MCF 10A (cell line): ENCODE measurements at places on chromosomes 1 and 21.

- no peak for DNase-seq
These were observed 15.0 kb upstream of the ZZZ3 start for GRCh38 chr1:77697441-77697840.

DNA sequence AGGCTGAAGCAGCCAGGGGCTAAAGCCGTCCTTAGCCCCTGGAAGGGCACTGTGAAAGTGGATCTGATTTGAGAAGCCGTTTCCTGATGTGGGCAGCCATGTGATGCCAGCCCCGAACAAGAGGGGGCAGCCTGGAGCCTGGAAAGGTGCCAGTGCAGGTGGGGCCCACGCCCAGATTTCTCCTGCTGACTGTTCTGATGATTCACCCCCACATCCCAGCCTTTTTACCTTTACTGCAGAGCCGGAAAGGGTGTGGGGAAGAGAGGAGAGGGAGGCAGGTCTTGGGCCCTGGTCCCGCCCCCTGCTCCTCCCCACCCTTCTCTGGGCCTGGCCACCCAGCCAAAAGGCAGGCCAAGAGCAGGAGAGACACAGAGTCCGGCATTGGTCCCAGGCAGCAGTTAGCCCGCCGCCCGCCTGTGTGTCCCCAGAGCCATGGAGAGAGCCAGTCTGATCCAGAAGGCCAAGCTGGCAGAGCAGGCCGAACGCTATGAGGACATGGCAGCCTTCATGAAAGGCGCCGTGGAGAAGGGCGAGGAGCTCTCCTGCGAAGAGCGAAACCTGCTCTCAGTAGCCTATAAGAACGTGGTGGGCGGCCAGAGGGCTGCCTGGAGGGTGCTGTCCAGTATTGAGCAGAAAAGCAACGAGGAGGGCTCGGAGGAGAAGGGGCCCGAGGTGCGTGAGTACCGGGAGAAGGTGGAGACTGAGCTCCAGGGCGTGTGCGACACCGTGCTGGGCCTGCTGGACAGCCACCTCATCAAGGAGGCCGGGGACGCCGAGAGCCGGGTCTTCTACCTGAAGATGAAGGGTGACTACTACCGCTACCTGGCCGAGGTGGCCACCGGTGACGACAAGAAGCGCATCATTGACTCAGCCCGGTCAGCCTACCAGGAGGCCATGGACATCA lies at the start of gene SFN:
SFN (plus strand) TSS at position 369 of the 904 bp plus-strand sequence; CDS start at position 433, 64 bp downstream.
- peak; percentile 99 for DNase-seq

- no peak for DNase-seq
These were observed 71.4 kb upstream of the GORAB start for GRCh38 chr1:170460414-170461155.

DNA sequence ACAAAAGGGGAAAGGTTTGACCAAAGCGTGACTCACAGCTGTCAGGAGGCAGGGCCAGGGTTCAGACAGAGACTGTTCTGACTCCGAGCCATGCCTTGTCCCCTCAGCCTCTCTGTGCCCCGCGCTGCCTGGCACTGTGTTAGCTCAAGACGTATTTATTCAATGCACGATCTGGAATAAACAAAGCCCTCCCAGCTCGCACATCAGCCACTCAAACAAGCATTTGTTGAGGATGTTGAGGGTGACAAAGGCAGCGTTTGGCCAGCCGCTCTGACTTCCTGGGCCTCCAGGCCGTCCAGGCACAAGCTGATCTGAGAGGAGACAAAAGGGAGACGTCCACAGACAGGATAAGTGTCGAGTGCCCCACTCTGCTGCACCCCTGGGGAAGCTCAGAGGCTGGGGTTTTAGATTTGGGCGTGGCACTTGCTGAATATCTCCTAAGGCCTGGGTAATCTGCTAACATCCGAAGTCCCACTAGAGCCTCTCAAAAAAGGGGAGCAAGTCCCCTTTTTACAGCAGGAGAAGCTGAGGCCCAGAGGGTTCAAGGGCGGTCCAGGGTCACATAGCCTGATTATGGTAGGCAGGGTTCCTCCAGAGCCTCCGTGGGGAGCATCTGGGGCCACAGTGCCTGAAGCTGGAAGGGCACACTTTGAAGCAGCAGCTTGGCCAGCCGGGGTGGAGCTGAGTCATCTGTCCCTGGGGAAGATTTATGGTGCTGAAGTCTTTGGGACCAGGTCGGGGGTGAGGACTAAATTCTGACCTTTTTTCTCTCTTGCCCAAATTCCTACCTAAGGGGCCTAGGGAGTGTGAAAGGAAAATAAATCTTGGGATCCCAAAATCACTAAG lies 95.9 kb downstream of the SPSB1 start:
- peak; percentile 55 for DNase-seq

DNA sequence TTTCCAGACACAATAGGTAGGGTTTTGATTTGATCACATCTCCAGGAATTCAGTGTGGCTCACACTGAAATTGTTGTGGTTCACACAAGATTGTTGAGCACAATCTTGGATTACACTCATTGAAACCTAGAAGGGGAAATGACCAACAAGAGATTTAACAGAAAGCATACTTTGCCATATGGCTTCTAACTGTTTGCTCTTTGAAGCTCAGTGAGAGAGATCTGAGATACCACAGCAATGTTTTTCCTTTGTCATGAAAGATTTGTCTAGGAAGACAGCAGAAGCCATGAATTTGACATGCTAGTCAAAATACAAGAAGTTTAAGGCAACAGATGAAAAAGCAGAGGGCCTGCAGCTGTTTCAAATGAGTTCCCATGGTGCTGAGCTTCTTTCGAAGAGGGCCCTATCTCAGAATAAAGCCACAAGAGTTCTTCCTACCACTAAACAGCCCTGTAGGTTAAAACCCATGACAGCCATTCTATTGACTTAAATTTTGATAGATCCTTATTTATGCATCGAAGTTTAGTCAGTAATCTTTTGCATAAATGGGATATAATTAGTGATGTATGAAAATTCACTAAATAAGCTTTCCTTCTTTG lies 650.4 kb downstream of the LTN1 start:
- DNase-seq = no peak

DNA sequence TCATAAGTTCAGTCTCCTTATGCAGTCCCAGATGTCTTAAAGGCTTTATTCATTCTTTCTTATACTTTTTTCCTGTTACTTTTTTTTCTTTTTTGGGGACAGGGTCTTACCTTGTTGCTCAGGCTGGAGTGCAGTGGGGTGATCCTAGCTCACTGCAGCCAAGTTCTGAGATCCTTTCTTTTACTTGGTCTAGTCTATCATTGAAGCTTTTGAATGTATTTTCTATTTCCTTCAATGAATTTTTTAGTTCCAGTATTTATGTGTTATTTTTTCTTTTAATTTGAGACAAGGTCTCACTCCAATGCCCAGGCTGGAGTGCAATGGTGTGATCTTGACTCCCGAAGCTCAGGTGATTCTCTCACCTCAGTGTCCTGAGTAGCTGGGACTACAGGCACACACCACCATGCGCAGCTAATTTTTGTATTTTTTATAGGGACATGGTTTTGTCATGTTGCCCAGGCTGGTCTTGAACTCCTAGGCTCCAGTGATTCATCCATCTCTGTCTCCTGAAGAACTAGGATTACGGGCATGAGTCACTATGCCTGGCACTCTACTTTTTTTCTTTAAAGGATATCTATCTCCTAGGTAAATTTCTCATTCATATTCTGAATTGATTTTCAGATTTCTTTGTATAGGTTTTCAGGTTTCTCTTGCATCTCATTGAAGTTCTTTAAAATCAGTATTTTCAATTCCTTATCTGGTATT lies 26.1 kb upstream of the GTF2B start:
- DNase-seq = no peak

DNA sequence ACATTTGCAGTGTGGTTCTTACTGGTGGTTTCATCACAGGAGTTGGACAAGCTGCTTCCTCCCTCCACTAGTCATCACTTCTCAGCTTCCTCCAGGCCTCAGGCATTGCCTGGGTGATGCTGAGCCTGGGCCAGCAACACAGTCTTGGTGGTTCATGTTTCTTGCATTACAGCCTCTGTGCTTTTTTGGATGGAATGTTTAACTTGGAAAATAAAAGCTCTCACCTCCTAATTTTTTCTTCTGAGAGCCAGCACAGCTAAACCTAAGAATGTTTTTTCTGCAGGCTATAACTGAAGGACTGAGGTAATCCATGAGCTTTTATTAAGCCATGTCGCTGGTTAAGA lies 66.1 kb upstream of the RHOU start:
- peak; percentile 33 for DNase-seq

- no peak for DNase-seq
These were observed 478.3 kb upstream of the RUNX1 start for GRCh38 chr21:35527358-35527757.

GRCh38 chr1:118123116-118123839 lies 61.8 kb downstream of the SPAG17 start:
- DNase-seq = no peak

DNA sequence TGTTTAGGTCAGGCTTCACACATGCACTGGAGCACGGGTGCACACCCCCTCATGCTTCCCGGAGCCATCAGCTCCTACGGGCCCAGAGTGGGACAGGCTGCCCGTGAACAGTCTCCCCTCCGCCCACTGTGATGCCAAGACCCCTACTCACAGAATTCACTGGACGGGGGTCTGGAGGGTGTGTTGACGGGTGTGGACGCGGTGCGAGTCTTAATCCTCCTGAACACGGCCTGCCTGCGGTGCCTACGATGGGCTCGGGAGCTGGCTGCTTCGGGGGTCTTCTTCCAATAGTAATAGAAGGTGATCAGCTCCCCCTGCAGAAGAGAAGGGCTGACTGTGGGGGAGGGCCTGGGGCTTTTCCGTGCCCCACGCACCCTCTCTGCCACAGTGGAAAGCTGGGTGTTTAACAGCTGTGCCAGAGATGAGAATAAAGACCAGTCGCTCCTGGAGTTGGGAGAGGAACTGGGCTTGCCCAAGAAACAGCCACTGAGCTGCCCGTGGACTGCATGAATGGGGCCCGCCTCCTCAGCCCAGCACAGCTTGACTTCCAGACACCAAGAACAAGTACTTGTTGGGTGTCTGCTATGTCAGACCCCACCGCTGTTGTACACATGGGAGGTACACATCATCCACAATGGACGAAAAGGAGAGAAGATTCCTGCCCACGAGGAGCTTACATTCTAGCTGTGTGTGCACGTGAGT lies 47.9 kb downstream of the SLC45A1 start:
- no peak for DNase-seq

DNA sequence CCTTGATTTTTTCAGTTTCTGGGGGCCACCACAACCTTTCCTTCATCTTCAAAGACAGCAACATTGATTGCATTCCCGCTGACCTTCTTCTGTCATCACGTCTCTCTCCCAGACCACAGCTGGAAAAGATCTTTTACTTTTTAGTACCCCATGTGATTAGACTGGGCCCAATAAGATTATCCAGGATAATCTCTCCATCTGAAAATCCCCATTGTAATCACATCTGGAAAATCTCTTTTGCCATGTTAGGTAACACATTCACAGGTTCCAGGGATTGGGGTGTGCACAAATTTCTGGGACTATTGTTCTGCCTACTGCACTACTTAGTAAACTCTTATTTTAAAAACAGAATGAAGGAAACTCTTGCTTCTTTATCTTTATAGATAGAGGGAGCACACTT lies 47.1 kb upstream of the INSL5 start:
- DNase-seq = no peak

- DNase-seq = no peak
These were observed 201.4 kb upstream of the SGIP1 start for GRCh38 chr1:66332548-66332901.

- peak; percentile 16 for DNase-seq
These were observed 50.9 kb downstream of the DHX9 start for GRCh38 chr1:182889997-182890396.

DNA sequence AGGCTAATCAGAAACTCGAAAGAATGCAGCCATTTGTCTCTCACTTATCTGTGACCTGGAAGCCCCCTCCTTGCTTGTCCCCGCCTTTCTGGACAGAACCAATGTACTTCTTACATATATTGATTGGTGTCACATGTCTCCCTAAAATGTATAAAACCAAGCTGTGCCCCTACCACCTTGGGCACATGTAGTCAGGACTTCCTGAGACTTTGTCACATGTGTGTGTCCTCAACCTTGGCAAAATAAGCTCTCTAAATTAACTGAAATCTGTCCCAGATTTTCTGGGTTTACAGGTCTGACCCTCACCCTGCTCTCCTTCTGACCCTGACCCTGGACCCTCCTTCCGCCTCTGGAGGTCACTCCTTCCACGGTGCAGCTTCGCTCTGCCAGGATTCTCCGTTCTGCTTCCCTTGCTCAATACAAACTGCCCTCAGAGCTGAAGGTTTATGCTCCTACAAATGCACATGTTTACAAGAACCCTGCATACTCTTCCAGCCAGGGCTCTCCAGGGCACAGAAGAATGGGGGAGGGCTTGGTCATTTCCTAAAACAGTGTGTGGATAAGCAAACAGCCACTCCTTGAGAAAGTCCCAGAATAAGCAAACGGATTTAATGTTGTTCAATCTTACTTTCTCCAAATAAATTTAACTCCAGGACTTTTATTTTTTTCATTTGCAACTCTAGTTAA lies 160.5 kb downstream of the ACTL8 start:
- DNase-seq = no peak

- DNase-seq = no peak
These were observed 132.5 kb downstream of the PLXNA2 start for GRCh38 chr1:208111646-208112190.

DNA sequence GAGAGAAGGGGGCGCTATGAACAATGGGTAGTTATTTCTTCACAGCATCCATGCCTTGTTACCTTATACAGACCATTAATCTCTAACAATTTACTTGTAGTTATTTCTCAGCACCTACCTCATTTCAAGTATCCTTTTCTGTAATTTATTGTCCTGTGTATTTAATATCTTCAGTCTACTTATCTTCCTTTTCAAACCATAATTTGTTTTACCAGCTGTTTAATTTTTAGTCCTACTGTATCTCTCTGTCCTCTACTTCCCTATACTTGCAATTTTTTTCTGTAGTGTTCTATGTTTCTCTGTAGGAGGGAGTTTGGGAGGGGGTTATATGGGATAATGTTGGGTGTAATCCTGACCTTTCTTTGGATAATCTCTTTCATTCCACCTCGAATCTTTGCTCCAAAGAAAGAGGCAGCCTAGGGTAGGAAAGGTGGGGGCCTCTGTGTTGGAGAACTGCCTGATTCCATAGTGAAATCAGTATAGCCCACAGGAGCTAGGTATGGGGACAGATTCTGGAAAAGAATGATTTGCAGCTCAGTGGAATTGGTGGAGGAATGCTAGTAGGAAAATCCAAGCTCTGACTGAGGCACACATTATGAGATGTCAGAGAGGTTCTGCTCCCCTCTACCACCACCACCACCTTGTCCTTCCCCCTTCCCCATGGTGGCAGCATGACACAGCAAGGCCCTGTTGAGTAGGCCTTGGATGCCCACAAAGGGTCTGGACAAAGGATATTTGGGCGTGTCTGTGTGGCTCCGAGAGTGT lies 642 bp downstream of the MLLT11 start:
- no peak for DNase-seq

DNA sequence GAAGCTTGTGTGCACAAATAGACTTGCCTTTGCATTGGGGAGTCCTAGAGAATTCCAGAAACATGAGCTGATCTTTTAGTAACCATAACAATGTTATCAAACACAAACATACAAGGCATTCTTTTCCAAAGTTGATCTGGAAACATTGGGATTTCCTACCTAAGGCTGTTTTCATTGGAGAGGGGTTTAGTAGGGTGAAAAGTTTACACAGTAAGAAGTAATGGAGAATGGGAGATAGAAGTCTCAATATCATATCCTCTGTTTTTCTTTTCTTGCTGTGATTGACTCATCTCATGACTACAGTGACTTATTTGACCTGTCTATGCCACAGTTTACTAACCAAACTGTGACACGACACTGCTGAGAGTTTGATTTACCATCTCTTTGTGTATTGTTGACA lies 65.6 kb upstream of the PLA2G4A start:
- no peak for DNase-seq
